Fibroblast of lung (primary cell): ENCODE measurements at places on chromosomes 13 and 19.

- no peak for DNase-seq
Observed at GRCh38 chr19:54871696-54872095, 2.3 kb upstream of the FCAR start.

DNA sequence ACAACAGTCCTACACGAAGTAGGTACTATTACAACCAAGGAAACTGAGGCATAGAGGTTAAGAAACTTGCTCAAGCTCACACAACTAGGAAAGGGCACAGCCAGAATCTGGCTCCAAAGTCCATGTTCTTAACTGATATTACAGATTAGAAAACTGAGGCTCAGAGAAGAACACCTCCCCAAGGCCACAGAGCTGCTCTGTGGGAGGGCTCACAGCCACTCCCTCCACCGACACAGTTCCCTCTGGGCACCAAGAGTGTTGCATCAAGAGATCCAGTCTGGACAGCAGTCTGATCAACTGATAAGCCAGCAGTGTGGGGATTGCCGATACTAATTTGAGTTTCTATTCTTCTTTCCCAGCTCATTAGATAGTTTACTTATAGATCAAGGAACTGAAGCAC is 29.5 kb downstream of the SLC15A1 start:
- no peak for DNase-seq

DNA sequence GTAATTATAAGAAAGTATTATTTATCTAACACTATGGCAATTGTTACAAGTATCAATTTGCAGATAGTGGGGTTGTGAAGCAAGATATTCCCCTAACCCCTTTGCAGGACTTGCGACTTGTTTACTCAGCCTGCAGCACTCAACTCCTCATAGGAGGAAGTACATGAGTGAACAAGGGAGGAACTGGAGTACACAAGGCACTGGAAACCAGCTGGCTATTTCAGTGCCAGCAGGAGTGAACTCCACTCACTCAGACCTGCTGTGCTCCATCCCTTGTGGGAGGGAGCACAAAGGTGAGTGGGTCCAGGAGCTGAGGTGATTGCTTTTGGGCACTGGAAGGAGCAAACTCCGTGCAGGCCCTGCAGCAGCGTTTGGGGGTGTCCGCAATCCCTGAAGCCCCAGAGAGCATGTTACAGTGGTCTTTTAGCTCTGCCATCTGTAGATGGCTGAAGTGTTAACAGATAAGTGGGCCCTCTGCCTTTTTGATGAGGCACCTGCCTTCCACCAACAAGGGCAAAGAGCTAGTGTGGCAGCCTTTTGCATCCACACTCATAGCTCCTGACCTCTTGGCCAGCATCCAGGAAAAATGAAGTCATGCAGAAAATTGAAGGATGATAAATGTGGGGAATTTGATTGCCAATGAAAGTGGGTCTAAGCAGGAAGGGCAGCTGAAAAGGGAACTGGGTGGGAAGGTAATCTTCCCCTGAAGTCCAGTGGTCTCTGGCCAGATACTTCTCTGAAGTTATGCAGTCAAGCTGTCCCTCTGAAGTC is 802.2 kb upstream of the MIR17HG start:
- DNase-seq, result peak; percentile 13

GRCh38 chr13:32059511-32059984 is 28.0 kb downstream of the FRY start:
- DNase-seq, result no peak

DNA sequence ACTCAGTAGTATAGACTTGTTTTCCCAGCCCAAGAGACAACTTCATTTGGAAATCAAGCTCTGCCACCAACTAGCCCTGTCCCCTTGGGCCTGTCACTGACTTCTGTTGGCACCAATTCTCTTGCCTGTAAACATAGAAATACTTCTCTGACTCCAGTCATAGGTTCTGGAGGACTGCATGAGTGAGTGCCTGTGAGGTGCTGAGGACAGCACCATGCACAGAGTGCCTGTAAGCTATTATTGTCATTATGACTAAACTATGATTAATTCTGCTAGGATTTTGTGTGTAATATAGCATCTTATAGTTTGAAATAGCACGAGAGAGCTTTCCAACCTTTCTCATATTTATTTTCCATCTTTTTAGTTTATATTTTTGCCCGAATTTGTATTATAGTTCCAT is 247.9 kb downstream of the MYO16 start:
- peak; percentile 6 for DNase-seq

GRCh38 chr19:40797963-40798682 is 868 bp upstream of the EGLN2 start:
- peak; percentile 55 for DNase-seq

- no peak for DNase-seq
Observed at GRCh38 chr19:18353378-18354005, 13.1 kb downstream of the PGPEP1 start.

GRCh38 chr13:61358599-61358998 is 57.0 kb downstream of the PCDH20 start:
- DNase-seq, result no peak

- peak; percentile 18 for DNase-seq
Observed at GRCh38 chr13:108154421-108154858, 60.9 kb downstream of the LIG4 start.

DNA sequence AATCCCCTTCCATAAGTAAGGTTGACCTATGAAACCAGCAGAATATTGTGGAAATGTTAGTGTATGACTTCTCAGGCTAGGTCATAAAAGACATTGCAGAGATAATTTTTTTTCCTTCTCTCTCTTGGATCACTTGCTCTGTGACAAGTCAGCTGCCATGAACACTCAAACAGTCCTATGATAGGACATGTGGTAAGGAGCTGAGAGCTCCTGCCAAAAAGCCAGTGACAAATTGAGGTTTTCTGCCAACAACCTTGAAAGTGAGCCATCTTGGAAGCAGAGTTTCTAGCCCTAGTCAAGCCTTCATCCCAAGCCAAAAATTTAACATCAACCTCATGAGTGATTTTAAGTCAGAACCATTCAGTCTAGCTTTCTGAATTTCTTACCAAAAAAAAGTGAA is 270.9 kb upstream of the NBEA start:
- peak; percentile 53 for DNase-seq

- no peak for DNase-seq
Observed at GRCh38 chr19:28019371-28019770, 1193.6 kb downstream of the UQCRFS1 start.

GRCh38 chr13:100245104-100245503 is 156.2 kb downstream of the PCCA start:
- DNase-seq, result no peak

- DNase-seq, result no peak
Observed at GRCh38 chr13:96783511-96783910, 210.8 kb downstream of the OXGR1 start.

DNA sequence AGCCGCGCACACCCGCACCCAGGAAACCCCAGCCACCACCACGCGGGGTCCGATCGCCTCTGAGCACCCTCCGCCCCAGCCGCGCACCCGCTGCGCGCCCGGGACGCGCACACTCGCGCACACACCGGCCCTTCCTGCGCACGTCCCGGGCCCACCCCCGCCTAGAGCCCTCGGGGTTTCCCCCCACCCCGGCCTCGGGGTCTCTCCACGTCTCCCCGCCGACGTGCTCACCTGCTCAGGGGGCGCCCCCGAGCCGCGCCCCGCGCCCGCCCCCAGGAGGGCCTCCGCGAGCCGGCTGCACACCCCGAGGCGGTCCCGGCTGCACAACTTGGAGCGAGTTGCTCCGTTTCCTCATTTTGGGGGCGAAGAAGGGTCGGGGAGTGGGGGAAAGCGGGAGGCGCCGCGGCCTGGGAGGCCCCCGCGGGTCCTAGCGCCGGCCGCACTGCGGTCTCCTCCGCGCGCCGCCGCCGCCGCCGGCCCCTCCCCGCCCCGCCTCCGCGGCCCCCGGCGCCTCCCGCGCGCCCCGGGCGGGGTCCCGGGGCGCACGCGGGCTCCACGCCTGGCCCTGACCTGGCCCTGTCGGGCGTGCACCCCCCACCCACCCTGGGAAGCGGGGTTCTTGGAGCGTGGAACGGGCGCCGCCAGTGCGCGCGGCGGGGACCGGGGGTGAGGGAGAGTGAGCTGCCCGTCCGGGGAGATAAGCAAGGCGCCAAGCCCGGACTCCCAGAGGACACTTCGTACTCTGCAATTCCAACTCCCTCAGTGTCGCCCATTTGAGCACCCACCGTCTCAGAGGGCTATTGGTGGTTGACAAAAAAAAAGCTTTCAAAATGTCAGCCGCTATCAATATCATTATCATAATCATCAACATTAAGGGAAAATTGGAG is at the start of gene MATK:
Gene MATK (minus strand): TSS at position 444 of the 887 bp plus-strand sequence. CDS start 1,246 bp downstream, outside the sequence.
- no peak for DNase-seq

DNA sequence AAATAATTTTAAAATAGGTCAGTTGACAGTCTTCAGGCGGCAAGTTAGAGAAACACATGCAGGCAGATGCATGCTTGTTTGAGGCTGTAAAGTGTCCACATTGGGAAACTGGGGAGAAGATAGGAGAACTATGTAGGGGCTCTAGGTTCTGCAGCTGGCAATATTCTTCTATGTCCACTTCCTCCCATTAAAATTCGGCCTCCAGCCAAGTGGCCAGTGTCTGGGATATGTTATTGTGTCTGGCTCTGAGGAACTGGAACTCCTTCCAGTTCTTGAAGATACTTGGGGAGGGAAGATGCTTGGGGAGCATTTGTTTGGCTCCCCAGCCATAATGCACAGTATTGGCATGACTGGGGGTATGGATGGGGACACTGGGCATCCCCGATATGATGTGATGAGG is 20.9 kb upstream of the KLF2 start:
- no peak for DNase-seq

DNA sequence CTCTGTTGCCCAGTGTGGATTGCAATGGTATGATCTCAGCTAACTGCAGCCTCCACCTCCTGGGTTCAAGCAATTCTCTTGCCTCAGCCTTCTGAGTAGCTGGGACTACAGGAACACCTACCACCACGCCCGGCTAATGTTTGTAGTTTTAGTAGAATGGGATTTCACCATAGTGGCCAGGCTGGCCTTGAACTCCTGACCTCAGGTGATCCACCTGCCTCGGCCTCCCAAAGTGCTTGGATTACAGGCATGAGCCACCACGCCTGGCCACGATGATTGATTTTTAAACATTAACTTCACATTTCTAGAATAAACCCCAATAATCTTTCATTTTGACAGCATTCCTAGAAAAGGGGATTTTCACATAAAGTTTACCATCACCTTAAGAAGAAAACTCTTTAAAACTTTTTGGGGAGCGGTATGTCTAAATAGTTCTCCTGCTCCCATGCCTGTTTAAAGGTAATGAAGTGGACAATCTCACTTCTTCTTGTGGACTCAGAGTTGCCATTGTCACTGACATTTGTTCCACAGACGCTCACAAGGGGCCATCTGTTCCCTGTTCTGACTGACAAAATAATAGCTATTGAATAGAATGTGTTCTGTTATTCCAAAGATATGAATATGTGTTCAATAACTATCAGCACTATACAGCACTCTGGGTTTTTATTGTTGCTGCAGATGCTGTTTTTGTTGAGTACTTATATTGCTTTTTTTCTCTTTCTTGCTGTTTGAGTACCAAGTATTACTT is 66.1 kb upstream of the C1QTNF9B start:
- DNase-seq, result no peak

- DNase-seq, result no peak
Observed at GRCh38 chr13:47835470-47836228, 165.4 kb downstream of the SUCLA2 start.

GRCh38 chr13:76414320-76414719 is 471.9 kb downstream of the KCTD12 start:
- no peak for DNase-seq

GRCh38 chr13:44068169-44068568 is 188.5 kb downstream of the LACC1 start:
- DNase-seq, result peak; percentile 17

- no peak for DNase-seq
Observed at GRCh38 chr13:73943137-73943964, 190.9 kb downstream of the KLF12 start.

DNA sequence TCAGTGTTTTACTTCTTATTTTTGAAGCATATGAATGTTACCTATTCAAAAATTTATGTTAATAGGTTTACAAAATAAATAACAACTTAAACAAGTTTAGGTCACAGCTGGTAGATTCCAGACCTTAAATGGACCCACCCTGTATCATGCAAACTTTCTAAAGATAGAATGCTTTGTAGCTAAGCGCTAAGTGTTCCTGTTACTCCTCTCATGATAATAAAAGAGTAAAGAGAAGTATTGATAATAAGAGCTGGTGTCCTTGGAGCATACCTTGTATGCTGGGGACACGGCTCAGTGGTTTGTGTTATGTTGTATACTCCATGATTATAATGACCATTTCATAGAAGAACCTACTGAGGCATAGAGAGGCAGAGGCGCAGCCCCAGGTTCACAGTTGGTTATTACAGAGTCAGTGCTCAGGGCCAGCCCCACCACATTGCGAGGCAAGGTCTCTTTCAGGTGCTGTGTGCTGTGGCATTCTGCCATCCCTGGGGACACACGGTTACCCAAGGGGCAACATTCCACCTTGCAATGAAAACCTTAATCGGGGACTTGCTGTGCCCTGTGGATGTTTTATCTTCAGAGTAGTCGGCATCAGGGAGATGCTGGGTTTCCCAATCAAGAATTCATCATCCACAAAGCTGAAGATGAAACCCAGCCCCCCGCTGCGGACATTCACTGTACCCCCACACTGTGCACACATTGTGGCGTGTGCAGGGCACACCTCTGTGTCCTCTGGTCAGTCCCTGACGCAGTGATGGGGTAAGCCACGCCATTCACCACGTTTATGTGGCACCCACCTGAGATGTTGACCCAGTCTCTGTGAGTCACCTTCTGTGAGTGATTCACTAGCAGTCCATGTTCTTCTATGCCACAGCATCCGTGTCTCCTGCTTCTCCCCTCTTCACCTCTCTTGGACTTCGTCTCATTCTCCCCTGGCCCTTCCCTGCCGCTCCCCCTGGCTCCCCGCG is 186.7 kb downstream of the COL4A1 start:
- DNase-seq, result peak; percentile 71

GRCh38 chr13:114143806-114144605 is 11.6 kb upstream of the RASA3 start:
- no peak for DNase-seq

- peak; percentile 51 for DNase-seq
Observed at GRCh38 chr13:101624210-101624922, 171.9 kb downstream of the ITGBL1 start.

- DNase-seq, result no peak
Observed at GRCh38 chr13:69820180-69820579, 287.4 kb upstream of the ATXN8OS start.

GRCh38 chr13:111443981-111444380 is 123.5 kb downstream of the TEX29 start:
- no peak for DNase-seq

GRCh38 chr19:49363268-49364082 is at the start of gene DKKL1:
Gene DKKL1 (plus strand): TSS chr19:49363877. CDS start chr19:49363999, 122 bp downstream.
- DNase-seq, result peak; percentile 99

GRCh38 chr19:18362934-18363542 is 22.6 kb downstream of the PGPEP1 start:
- DNase-seq, result no peak

DNA sequence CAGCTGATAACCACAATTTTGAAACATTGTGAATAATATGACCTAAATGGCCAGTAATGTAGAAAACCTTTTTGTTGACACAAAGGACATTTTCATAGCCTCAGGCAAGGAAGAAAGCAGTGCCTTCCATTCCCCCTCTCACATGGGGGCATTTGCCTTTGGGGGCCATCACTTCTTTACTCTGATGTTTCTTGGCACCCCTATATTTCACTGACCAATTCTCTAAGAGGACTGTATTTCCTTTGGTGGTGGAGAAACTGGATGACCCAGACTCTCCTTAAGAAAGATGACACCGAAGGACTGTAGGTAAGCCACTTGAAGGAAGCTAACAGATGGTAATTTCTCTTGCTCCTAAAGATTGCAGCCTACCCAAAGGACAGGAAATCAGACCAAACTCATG is 254.6 kb downstream of the DCLK1 start:
- DNase-seq, result no peak
